Globus pallidus (tissue), 1 donor: ENCODE measurements at places on chromosomes 1 and 21.

- peak; percentile 65 for DNase-seq
These were observed 455.3 kb upstream of the USP24 start for GRCh38 chr1:55670331-55671082.

GRCh38 chr1:198635964-198636363 lies 2.9 kb upstream of the PTPRC start:
- no peak for DNase-seq

DNA sequence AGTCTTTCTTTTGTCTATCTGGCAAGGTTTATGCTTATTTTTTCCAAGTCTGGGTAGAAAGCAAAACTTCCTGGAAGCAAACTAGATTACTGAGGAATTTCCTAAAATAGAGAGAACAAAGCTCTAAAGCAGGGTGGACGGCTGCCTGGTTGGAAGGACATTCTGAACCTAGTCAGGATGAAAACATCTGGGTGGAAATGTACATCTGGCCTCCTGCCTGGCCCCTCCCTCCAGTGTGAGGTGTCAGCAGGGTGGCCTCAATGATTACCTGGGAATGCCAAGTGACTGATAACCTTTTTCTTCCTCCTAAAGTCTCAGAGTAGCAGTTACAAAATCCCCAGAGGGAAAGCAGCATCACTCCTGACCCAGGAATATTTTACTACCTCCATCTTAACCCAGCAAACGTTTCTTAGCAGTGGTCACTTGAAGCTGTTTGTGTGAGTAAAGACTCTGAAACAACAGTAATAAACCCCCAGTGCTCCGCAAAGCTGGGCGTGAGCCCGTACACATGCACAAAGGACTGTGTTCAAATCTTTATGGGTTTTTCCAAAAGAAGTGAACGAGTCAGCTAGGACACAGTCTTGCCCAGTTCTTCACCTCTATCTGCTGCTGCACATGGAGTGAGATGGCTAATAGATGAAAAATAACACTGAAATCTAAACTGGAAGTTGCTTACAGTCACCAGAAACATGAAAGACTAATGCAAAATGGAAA lies 18.9 kb downstream of the ANGPTL7 start:
- no peak for DNase-seq

- DNase-seq: no peak
These were observed 27.2 kb downstream of the ERI3 start for GRCh38 chr1:44327679-44328491.

- DNase-seq: peak; percentile 66
These were observed 31.6 kb upstream of the NFIA start for GRCh38 chr1:61050541-61051442.

DNA sequence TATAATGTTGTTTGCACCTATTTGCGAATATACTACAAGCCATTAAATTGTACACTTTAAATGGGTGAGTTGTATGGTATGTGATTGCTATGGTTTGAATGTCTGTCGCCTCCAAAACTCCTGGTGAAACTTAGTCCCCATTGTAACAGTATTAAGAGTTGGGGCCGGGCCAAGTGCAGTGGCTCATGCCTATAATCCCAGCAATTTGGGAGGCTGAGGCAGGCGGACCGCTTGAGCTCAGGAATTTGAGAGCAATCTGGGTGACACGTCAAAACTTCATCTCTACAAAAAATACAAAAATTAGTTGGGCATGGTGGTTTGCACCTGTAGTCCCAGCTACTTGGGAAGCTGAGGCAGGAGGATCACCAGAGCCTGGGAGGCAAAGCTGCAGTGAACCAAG lies 12.0 kb upstream of the SIM2 start:
- DNase-seq: no peak

GRCh38 chr1:87058343-87058649 lies 143.9 kb downstream of the HS2ST1 start:
- no peak for DNase-seq

- no peak for DNase-seq
These were observed 491.1 kb downstream of the PTBP2 start for GRCh38 chr1:97212671-97213070.

GRCh38 chr1:155622191-155622590 lies 12.2 kb downstream of the MSTO1 start:
- no peak for DNase-seq

DNA sequence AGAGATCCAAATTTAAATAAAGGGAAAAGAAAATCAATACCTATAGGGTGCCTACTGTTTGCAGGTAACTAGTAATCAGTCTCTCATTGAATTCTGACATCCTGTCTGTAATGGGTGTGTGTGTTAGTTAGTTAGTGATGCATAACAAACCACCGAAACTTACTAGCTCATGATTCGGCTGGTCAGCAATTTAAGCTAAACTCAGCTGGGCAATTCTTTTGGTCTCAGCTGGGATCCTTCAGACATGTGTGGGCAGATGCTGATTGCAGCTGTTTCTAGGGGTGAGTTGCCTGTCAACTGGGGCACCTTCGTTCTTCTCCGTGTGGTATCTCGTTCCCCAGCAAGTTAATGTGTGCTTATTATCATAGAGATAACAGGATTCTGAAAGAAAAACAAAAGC lies 40.2 kb upstream of the ZNF124 start:
- DNase-seq: no peak

DNA sequence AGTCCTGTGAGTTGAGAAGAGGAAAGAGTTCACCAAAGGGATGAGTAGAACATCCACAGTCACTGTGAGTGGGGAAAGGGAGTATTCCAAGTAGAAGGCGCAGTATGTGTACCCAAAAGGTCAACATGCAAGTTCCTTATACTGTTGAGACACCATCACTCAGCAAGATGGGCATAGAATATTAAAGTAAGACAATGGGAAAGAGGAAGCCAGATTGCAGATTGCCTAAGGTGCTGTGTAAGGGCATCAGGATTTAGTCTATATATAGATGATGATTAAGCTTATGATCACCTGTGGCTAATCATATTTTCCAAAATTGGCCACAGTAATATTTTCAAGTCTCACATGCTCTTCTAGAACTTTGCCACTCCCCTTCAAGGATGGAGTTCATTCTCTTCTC lies 120.1 kb upstream of the CAMK1G start:
- no peak for DNase-seq

- DNase-seq: no peak
These were observed 453.1 kb upstream of the ZRANB2 start for GRCh38 chr1:71533950-71534349.

GRCh38 chr1:228459091-228459993 lies 27.8 kb upstream of the RNF187 start:
- no peak for DNase-seq

DNA sequence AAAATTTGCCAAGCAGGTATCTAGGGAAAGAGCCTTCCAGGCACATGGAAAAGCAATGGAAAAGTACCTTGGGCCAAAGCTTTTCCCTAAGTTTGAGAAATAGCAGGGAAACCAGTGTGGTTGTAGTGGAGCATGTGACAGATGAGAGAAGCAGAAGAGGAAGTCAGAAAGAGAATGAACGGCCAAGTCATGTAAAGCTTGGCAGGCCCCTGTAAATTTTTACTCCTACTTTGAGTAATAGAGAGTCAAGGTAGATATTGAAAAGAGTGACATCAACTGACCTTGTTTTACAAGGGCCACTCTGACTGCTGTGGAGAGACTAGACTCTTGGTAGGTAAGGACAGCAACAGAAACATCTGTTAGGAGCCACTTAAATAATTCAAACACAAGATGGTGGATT lies 180.9 kb upstream of the PRMT6 start:
- DNase-seq: no peak

- no peak for DNase-seq
These were observed 61.1 kb upstream of the RCOR3 start for GRCh38 chr1:211198111-211198510.

GRCh38 chr21:36697060-36697850 lies 1.7 kb upstream of the SIM2 start:
- DNase-seq: no peak

- DNase-seq: no peak
These were observed 11.8 kb upstream of the SERINC2 start for GRCh38 chr1:31401241-31401640.

- no peak for DNase-seq
These were observed 157.3 kb downstream of the GALNT2 start for GRCh38 chr1:230224101-230224960.

GRCh38 chr1:207898260-207898659 lies 12.7 kb downstream of the CD34 start:
- no peak for DNase-seq

- DNase-seq: no peak
These were observed 61.4 kb downstream of the EIF2B3 start for GRCh38 chr1:44924835-44925464.

GRCh38 chr1:226034482-226034881 lies 28.0 kb upstream of the H3-3A start:
- DNase-seq: peak; percentile 78

DNA sequence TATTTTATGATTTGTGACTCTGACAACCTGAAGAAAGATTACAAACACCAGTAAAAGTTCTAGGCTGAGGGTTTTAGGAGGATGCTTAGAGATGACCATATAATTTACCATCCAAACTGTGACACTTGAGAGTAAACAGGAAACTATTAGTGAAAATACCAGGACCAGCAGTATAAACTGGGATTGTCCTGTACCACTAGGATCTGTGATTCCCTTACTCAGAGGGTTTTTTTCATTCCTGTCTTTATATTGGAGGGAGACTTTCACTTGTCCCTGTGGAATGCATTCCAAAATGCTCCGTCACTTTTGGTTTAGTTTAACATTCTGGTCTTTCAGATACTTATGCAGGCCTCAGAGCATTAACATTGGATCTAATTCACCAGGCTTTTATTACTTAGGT lies 482.9 kb downstream of the PTBP2 start:
- no peak for DNase-seq

GRCh38 chr1:154767315-154768240 lies 102.5 kb downstream of the KCNN3 start:
- peak; percentile 78 for DNase-seq

DNA sequence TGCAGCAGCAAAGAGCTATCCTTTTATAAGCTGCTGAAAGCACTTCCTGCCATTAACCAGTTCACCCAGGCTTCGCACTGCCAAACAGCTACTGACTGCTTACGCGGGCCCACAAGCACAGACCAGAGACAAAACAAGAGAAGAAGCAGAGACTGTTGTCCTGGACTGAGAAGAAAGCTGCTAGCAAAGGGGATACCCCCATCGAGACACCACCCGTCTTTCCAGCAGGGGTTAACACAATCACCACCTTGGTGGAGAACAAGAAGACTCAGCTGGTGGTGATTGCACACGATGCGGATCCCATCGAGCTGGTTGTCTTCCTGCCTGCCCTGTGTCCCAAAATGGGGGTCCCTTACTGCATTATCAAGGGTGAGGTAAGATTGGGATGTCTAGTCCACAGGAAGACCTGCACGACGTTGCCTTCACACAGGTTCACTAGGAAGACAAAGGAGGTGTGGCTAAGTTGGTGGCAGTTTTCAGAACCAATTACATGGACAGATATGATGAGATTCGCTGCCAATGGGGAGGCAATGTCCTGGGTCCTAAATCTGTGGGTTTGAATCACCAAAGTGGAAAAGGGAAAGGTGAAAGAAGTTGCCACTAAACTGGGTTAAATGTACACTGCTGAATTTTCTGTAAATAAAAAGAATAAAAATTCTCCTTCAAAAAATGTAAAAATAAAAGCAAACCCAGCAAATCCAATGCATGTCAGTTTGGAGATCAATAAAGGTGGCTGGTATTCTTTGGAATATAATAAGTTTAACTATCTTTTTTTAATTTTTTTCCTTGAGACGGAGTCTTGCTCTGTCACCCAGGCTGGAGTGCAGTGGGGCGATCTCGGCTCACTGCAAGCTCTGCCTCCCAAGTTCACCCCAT lies 1.2 kb downstream of the FMO5 start:
- DNase-seq: no peak

GRCh38 chr1:203124546-203125317 lies 2.8 kb upstream of the ADORA1 start:
- DNase-seq: no peak

DNA sequence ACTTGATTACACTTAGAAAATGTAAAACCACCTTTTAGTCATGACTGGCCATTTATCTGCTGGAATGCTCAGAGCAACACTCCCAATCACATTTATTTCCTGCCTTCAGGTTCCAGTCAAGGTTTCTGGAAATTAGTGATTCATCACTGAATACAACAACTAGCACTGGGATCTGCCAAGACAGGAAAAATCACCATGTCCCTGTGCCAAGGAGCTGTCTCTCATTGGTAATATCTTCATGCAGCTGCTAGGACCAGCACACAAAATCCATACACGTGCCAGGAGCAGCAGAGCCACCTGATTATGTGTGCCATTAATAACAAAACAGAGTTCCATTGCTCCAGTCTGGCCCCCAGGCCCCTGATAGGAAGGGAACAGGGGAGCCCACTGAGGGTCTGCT lies 194.6 kb downstream of the TNR start:
- DNase-seq: no peak

GRCh38 chr1:204190212-204191211 lies 5.8 kb downstream of the KISS1 start:
- DNase-seq: no peak

GRCh38 chr1:65658122-65658521 lies 134.6 kb upstream of the PDE4B start:
- DNase-seq: no peak

DNA sequence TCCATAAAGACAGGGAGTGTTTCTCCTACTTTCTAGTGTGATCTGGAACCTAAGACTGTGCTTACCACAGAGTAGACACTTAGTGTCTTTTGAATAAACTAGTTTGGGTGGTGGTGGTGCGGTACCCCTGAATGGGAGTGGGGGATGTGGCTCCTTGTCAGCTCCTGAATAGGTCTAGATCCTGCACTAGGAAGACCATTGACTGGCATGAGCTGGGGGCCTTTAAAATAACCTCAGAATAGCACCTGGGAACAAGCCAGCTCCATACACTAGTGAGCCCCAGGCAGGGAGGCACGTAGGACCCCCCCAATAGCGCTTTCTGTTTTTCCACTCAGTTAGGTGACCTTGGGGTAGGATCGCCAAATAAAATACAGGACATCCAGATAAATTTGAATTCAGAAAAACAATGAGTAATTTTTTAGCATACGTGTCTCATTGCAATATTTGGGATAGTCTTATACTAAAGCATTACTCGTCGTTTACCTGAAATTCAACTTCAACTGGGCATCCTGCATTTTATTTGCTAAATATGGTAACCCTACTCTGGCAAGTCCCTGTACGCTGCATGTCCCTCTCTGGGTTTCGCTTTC lies 45.6 kb downstream of the AZIN2 start:
- DNase-seq: peak; percentile 20

- peak; percentile 39 for DNase-seq
These were observed 51.7 kb downstream of the CSMD2 start for GRCh38 chr1:34113362-34113761.

- peak; percentile 26 for DNase-seq
These were observed 71.4 kb downstream of the USP1 start for GRCh38 chr1:62508187-62508758.

GRCh38 chr1:55750628-55750995 lies 535.4 kb upstream of the USP24 start:
- DNase-seq: no peak

DNA sequence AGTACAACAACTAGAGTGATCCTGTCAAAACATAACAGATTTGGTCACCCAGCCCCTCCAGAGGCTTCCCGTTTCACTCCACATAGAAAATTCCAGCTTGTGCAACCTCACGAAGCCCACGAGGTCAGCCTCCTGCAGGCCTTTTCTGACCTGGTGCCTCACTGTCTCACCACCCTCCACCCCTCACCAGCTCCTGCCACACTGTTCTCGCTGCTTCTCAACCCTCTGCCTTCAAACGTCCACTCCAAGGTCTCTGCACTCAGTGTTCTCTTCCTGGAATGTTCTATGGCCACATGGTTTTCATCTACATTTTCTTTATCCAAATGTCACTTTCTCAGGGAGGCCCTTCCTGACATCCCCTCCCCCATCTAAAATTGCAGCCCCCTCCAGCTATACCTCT lies 178.9 kb downstream of the DHRS3 start:
- no peak for DNase-seq

- DNase-seq: no peak
These were observed 717 bp upstream of the MYCL start for GRCh38 chr1:39902460-39902807.

GRCh38 chr1:198833706-198834503 lies 195.1 kb downstream of the PTPRC start:
- DNase-seq: no peak
